Activated T-cell treated with anti-CD3 and anti-CD28 coated beads, Interleukin-2, amount 50 U/mL, for 1 hour (primary cell): ENCODE measurements at places on chromosomes 2 and 18.

DNA sequence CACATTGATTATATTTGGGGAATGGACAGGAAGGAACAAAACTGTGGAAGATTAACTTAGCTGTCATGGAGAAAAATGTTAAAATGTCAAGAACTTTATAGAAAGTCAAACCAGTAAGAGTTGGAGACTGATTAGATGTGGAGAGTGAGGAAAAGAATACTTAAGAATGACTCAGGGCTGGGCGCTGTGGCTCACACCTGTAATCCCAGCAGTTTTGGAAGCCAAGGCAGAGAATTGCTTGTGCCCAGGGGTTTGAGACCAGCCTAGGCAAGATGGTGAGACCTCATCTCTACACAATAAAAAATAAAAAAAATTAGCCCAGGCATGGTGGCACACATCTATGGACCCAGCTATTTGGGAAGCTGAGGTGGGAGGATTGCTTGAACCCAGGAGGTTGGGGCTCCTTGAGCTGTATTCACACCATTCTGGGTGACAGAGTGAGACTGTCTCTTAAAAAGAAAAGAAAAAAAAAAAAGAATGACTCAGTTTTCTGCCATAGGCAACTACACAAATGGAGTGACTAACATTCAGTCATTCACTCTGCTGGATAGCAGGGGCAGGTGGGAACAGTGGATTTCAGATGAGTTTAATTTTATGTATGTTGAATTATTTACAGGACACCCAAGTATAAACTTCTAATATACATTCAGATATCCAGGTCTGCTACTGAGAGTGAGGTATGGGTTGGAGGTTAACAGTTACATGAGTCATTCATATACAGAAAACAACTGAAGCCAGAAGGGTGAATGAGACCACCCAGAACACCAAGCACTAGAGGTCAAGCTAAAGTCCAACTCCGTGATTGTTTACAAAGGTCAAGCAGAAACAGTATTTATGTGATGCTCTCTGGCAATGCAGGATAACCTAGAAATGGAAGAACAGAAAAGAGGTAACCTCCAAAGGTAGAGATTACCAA, 33.9 kb downstream of the ORC2 start:
- no peak for DNase-seq

DNA sequence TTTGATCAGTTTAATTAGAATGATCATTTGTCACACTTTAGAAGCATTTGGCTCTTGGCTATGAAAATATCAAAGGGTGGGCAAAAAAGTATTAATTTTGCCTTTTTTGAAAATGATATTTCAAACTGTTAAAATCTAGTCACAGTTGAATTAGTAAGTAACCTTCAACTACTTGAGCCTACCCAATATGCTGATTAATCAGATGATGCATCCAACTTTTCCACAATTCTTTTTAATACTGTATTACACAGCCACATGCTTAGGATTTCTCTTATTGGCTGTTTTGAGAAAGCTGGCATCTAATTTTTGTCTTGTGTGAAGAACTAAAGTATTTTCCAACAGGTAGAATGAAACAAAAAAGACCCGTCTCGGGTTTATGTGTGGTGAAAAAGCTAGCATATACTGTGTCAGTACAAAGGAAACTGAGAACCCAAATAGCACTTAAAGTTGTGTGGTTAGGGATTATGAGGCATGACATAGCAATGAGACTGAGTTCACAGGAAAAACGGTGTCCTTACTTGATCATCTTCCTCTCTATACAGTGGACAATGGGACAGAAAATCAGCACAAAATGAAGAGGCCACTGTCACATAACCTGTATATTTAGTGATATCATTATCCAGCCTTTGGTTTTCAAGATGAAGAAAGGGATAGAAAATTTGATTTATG, 11.7 kb downstream of the OSBPL6 start:
- DNase-seq = no peak

DNA sequence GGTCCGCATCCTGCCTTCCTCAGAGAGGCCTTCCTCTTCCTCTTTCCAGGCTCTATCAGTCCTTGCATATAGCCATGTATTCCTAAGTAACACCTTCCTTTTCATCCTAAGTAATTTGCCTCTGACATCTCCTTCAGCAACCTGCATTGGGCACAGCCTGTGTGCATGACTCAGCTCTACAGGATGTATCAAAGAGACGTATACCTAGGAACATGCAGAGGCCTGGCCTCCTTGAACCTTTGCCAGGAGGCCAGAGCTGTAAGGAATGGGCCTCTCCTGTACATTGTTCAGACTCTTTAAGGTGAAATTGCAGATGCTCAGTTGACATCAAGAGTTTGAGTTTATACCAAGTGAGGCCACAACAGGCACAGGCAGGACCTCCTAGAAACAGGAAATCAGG, 76.0 kb upstream of the CELF4 start:
- DNase-seq = no peak

DNA sequence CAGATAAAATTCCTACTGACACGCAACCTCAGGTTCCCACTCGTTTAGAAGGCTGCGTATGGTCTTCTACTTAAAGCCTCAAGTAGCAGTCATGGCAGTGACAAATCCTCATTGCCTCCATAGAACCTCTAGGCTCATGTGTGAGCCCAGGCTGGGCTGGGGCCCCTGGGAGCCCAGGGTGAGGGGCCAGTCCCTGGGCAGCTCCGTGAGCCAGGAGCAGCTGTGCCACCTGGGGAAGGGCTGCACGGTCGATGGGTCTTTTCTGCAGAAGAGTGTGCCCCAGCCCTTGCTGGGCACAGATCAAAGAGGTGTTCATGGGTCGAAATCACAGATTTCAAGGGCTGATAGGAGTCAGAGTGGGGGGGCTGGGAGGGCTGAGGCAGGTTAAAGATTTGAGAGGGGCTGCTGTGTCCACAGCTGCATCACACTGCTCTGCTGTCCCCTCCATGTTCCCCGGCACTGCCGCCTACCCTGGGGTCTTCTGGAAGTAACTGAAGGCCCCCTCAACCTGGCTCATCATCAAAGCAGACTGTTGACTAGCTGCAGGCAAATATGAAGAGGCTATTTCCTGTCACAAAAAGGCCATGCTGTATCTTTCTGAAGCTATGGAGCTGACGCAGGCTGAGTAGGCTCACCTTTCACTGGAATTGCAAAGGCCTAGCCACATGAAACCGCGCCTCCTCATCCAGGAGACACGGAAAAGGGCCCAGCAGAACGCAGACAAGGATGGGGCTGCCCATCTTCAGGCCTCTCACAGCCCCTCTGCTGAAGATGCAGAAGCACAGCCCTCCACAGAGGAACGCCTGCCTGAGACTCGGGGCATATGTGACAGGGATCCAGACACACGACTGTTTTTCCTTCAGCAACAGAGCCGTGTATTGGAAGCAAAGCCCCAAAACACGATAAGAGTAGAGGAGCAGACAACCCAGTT, 35.7 kb upstream of the ALPP start:
- DNase-seq = peak; percentile 8

- no peak for DNase-seq
These were observed 3.7 kb upstream of the STARD7 start for GRCh38 chr2:96212339-96212738.
